ENCODE measurements at places on chromosomes 4 and X. TPM values are rescaled to one million over a fixed set of nuclear protein-coding genes. Genes with fewer than 3 reads are reported as not detected.

TLR3 gene
- 2.6 TPM for total RNA-seq

DNA sequence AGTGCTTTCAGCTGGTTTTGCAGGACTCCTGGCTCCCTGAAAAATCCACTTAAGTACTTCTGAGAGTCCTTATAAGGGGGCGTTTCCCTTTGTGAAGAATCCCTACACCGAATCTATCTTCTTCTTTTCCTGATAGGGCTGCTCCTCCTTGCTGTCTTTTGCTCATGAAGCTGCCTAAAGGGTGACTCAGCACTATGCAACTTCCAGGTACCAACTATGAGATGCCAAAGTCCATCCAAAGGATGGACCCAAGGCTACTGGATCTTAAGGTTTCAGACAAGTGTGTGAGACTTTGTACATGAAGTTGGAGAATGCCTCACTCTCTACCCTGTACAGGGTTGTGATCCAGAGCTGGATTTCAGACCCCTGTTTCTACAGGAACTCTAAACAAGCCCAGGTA is 485.0 kb upstream of the FAT1 start:
- no peak for DNase-seq

SYTL4 gene
- 0.94 TPM for total RNA-seq

GRCh38 chr4:163679189-163679588 is 184.7 kb downstream of the TMA16 start:
- DNase-seq = no peak

DNA sequence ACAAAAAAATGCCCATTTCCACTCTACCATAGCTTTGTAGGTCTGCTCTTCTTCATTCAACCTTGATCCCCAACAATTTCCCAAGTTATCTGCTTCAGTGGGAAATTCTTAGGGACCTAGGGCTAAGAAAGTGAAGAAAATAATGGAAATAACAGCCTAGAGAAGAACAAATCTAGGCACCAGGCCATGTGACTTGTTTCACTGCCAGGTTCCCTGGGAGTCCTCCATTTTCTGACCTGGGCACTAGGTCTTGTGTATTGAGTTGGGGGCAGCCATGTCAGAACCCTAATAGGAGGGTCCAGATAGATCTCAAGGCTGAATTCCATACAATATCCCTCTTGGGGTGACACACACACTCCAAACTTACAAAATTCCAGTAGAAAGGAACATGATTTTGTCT is 194.6 kb upstream of the STK26 start:
- no peak for DNase-seq

Measured in thymus (tissue), 14 donors.